ENCODE measurements at places on chromosomes 5 and 9. TPM values are rescaled to one million over a fixed set of nuclear protein-coding genes. Genes with fewer than 3 reads are reported as not detected.

The PCDHA11 gene
- total RNA-seq = 29.3 TPM

GRCh38 chr5:125914471-125914870 is 508.7 kb upstream of the GRAMD2B start:
- DNase-seq = no peak

DNA sequence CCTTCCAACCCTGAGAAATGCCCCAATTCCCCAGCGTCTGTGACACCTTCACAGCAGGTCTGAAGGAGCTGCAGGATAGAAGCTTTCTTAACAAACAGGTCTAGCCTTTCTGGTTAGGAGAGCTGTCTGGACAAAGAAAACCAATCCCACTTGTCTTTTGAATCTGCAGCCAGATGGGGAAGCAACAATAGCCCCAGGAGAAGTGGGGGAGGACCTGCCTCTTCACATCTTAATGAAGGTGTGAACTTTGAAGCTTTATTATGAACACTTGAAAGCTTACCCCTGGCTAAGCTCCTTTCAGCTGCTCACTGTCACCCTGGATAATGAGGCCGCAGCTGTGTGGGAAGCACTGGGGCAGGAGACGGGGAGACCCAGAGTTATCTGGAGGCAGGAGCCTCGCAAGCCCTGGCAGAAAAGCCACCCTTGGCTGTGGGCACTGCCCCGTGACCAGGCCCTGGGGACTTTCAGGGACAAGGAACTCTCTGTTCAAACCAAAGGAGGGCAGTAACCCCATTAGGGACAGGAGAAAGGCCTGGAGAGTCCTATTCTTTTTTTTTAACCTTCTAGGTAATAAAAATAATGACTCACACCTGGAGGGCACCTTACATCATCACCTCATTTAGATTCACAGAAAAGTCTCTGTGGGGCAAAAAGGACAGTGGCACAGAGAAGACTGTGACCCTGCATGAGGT is 151.8 kb upstream of the RAD23B start:
- DNase-seq = peak; percentile 18

The DAB2 gene
- 8.6 TPM for total RNA-seq

GRCh38 chr5:10645671-10646070 is 81.8 kb downstream of the ANKRD33B start:
- no peak for DNase-seq

DNA sequence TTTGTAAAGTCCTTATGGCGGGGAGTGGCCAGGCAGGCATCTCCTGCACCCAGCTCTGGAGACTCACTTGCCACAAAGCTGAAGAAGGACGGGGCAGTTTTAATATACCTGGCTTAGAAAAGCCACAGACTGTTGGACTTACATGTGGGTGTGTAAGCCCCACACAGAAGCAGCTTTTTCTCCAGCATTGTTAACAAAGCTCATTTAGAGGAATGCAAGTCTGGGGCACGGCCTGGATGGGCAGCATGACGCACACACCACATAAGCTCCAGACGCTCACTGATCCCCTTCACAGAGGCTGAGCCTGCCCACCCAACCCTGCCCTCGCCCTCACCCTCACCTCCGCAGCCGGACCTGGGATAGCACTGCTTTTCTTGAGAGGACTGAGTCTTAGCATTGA is 58.0 kb upstream of the PDE8B start:
- DNase-seq = no peak

The KCNT1 gene
- 3.7 TPM for total RNA-seq

- DNase-seq = no peak
Measured at GRCh38 chr9:133683586-133684120, 47.5 kb downstream of the DBH start.

GRCh38 chr5:14708551-14708950 is 44.0 kb downstream of the OTULIN start:
- DNase-seq = no peak

DNA sequence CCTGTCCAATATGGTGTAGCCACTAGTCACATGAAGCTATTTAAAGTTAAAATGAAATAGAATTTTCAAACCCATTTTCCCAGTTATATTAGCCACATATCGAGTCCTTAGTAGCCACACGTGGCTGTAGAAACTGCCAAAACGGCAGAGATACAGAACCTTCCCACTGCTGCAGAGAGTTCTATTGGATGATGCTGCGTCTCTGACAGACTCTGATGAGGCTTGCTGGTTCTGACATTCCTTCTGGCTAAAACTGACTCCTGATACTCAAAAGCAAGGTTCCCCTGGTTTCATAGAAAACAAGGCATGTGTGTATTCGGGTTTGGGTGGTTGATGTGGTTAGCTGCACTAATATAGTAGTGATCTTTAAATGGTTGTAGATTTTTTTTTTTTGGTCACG is 91.5 kb downstream of the TLE4 start:
- DNase-seq = no peak

The SLC45A2 gene
- total RNA-seq = 0.41 TPM

- DNase-seq = no peak
Measured at GRCh38 chr5:1089621-1090040, 22.2 kb downstream of the SLC12A7 start.

- no peak for DNase-seq
Measured at GRCh38 chr5:150599281-150599680, 41.2 kb upstream of the SYNPO start.

DNA sequence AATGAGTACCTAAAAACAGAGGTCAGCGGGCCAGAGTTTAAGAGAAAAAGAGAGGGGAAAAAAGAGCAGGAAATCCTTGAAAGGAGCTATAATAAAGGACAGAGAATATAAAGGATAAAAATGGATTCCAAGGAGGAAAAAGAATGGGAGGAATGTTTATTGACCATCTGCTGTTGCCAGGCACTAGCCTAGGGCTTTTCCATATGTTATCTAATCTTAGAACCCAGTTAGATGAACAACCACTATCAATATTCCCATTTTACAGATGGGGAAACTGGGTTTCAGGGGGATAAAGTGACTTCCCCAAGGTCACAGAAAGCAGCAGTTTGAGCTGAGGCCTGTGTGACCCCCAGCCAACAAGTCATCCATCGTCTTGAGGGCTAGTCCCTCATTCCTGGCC is 232.5 kb downstream of the NR3C1 start:
- DNase-seq = no peak

The ADAMTS6 gene
- 15.5 TPM for total RNA-seq

The ZDHHC11B gene
- 4.5 TPM for total RNA-seq

The FAM151B gene
- total RNA-seq = 38.3 TPM

The MRRF gene
- 24.5 TPM for total RNA-seq

DNA sequence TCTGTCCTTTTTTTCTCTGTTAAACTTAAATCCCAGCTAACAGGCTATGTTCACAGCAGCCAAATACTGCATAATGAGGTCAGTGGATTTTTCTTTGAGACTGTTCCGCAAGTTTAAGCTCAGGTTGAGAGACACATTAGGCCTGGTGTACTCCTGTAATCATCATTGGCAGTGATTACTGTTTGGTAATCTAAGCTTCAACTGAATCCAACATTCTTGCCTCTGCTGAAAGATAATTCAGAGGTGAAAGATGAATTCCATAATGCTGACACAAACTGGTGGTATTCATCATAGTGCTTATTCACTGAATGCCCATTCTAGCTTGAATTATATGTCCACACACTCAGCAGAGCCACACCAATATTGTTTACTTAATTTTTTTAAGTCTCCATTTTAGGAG is 108.5 kb downstream of the NFIB start:
- DNase-seq = no peak

The PCDHB14 gene
- total RNA-seq = 12.6 TPM

DNA sequence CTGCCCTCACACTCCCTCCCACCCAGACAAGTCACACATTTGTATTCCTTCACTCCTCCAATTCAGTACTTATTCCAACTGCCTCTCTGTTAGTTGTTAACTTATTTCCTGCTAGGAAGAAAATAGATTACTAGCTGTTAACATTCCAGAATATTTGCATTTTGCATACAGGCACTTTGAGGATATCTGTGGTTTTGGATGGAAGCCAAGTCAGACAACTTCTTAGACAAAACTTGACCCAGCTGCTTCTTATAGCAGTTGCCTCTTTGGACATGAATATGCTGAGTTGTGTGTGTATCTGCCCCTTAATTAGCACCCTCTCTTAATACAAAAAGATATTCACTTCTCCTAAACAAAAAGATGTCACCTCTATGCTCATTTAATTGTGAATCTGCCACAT is 1280.6 kb upstream of the ACO1 start:
- no peak for DNase-seq

DNA sequence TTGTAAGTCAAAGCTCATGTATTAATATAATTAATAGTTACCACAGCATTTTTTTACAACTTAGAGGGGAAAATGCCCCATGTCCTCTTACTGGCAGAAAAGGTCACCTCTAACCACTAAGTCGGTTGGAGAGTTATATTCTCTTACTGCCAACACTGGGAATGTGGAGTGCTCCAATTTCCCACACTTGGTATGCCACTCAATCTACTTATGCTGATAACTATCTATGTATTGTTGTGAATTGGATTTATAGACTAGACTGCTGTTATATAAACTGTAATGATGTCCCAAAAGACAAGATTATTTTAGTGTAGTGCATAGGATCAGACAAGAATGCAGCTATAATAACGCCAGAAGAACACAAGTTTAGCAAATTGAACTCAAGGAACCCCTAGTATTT is 2385.2 kb upstream of the C9orf72 start:
- DNase-seq = no peak

DNA sequence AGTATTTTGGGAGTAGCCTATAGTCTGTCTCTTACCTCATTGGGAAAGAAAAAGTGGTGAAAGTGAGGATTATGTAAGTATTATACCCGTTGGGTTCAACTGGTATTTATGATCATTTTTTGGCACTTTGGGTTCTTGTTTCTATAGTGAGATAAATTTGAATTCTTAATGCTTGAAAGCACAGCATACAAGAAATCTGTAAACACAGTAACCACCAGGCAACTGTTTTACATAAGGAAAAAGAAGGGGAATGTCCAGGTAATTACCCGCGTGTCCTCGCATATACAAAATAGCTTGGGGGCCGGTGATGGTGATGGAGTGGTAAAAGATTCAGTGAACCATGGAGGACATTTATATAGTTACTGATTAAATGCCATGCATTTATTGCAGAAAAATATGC is 60.5 kb downstream of the BASP1 start:
- no peak for DNase-seq

- DNase-seq = no peak
Measured at GRCh38 chr9:81754245-81754644, 64.9 kb upstream of the TLE1 start.

The CXCL14 gene
- 7.7 TPM for total RNA-seq

- no peak for DNase-seq
Measured at GRCh38 chr5:156025656-156026055, 301.3 kb upstream of the SGCD start.

GRCh38 chr9:32665101-32665500 is 29.6 kb upstream of the TAF1L start:
- no peak for DNase-seq

DNA sequence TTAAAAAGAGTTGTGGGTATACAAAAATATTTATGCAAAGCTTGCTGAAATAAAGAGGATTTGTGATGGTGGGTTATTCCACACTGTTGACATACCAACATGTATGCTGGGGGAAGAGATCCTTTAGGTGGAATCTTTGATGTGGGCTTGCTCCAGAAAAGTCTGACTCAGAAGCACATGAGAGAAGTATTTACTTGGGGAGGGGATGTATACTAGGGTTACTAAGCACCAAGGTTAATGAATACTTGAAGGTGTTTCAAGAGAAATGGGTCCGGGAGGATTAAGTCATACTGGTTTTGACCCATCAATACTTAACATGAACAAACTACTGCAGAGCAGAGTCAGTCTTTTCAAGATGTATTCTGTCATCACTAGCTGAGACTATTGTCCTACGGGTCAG is 316.4 kb upstream of the GRIN3A start:
- DNase-seq = no peak

The C1QTNF3 gene
- 12.6 TPM for total RNA-seq

- no peak for DNase-seq
Measured at GRCh38 chr9:34133436-34133949, 7.0 kb upstream of the DCAF12 start.

The ECM2 gene
- 3.3 TPM for total RNA-seq

- no peak for DNase-seq
Measured at GRCh38 chr5:50559955-50560354, 106.5 kb upstream of the PARP8 start.

GRCh38 chr5:73204332-73204731 is 31.3 kb downstream of the TMEM174 start:
- DNase-seq = no peak

- DNase-seq = no peak
Measured at GRCh38 chr5:45609661-45610060, 86.5 kb downstream of the HCN1 start.

The SEMA4D gene
- total RNA-seq = 7.7 TPM

DNA sequence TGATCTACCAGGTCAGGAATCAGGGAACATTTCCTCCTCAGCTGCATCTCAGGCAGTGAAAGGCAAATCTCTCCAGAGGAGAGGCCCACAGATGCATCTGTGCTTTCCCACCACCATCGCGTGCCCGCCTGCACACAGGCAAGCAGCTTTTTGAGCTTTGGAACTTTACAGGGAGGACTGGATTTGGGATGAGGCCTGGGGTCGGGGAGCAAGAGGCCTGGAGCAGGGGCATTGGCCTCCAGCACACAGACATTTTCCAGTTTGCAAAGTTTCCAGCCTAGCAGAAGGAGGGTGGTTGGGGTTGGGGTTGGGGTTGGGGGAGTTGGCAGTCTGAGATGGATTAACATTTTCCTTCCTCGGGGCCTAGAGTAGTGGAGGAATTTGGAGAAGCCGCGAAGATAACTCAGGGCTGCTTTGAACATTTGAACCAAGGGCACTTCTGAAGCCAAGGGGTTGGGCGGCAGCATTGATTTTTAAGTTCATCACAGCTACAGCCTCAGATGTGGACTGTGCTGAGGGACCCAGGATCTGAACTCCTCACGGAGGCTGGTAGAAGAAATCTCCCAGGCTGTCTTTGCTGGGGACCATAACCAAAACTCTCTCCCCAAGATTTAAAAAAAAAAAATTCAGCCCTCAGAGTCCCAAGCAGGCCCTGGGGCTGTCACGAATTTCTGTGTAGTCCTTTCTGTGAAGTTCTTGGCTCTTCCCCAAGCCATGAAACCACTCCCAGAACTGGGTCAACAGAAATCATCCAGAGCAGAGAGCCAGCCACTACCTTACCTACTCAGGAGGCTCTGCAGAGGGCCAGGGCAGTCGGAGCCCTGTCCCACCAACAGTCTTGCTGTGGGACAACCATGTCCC is 25.6 kb downstream of the C5orf15 start:
- no peak for DNase-seq

The PCDHGB2 gene
- total RNA-seq = 6.1 TPM

GRCh38 chr5:142197098-142197497 is 88.5 kb downstream of the NDFIP1 start:
- no peak for DNase-seq

DNA sequence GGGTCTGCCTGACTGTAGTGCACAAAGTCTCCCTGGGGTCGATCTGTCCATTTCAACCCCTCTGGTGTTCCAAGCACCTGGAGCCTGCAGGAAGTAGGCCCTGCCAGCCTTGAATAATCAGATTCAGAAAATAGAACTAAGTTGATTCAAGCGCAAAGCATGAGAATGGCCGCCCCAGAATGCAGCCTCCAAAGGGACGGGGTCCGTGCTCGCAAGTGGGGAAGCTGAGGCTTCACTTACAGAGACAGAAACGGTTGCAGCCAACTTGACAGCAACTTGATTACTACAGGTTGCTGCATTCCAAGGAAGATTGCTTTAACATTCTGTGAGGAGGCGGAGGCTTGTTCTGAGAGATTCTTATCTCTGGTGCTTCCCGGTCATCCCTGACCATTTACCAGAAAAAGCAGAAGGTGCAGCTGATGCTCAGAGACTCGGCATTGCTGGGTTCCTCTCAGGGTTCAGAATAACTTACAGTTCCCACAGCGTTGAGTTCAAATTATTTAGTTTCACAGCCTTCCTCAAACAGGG is 14.9 kb upstream of the LRRC14B start:
- no peak for DNase-seq

- no peak for DNase-seq
Measured at GRCh38 chr9:137880160-137880975, 2.8 kb downstream of the CACNA1B start.

- DNase-seq = no peak
Measured at GRCh38 chr9:134773842-134774241, 106.8 kb upstream of the FCN2 start.

All from frontal cortex (tissue), 4 donors.